Renal cortex interstitium (tissue), 15 donors: ENCODE measurements at places on chromosomes 1 and 21.

- peak; percentile 58 for DNase-seq
Measured at GRCh38 chr1:178870944-178871343, at the start of gene ANGPTL1. Gene ANGPTL1, minus strand, starts transcription at chr1:178871077. Its CDS starts 5,301 bp downstream, at chr1:178865776.

GRCh38 chr1:158019171-158019868 lies 25.9 kb downstream of the KIRREL1 start:
- peak; percentile 90 for DNase-seq

- DNase-seq: no peak
Measured at GRCh38 chr1:14895727-14896126, 257.8 kb upstream of the TMEM51 start.

- DNase-seq: no peak
Measured at GRCh38 chr21:43771199-43771675, 4.9 kb downstream of the CSTB start.

DNA sequence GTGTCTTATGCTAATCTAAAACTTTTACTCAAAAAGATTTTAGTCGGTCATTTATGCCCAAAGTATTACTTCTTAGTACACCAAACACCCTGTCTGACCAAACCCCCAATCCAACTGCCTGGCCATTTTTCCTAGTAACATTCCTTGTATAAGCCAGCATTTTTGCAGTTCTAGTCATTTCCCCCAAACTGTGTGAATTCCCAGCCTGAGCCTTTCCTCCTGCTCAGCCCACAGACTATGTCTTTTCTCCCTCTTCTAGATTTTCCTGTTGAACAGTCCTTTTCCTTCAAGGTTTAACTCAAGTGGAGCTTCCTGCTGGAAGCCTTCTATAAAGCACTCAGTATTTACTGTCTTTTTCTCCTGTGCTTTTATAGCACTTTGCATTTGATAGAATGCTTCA lies 843.8 kb downstream of the USP25 start:
- DNase-seq: no peak

DNA sequence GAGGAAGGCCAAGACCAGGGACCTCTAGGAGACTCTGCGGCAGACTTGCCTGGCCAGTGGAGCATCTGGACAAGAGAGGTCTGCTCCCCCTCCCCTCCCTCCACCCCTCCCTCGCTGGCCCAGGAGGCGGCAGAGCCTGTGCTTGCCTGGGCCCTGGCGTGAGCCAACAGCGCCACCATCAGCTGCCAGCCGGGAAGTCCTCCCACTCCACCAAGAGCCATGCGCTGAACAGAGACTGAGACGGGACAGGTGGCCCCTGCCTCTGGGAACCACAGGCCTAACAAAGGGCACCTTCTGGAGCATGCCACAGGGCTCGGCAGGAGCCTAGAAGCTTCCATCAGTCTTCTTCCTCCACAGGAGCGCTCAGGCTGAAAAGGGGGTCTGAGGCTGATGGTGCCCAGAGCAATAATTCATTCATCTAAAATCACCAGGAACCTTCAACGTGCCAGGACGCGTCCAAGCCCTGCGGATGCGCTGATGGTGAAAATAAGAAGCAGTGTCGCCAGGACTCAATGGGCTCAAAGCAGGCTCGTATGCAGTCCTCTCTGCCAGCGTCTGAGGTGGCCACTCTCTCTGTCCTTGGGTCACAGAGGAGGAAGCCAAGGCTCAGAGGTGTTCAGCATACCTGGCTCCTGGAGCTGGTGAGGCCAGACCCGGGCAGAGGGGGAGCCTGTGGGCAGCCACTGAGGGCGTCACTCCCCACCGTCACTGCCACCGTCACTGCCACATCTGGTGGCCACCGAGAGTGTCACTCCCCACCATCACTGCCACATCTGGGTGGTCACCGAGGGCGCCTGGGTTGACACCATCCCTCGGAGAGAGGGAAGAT lies 161.2 kb downstream of the NPHP4 start:
- DNase-seq: no peak

GRCh38 chr1:246875041-246876026 lies 56.4 kb downstream of the AHCTF1 start:
- DNase-seq: no peak

DNA sequence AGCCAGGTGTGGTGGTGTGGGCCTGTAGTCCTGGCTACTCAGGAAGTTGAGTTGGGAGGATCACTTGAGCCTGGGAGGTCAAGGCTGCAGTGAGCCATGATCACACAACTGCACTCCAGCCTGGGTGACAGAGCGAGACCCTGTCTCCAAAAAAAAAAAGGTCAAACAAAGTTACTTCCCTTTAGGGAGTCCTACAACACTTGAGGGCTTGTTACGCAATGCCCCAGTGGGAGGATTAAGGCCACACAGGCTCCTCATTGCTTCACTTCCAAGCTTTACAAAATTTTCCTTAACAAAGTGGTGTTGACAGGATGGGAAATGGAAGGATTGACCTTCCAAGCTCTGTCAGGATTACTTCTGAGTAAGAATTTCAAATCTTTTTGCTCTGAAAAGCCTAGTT lies 6.2 kb upstream of the EXTL1 start:
- no peak for DNase-seq

GRCh38 chr1:192133350-192133926 lies 24.8 kb upstream of the RGS18 start:
- no peak for DNase-seq

DNA sequence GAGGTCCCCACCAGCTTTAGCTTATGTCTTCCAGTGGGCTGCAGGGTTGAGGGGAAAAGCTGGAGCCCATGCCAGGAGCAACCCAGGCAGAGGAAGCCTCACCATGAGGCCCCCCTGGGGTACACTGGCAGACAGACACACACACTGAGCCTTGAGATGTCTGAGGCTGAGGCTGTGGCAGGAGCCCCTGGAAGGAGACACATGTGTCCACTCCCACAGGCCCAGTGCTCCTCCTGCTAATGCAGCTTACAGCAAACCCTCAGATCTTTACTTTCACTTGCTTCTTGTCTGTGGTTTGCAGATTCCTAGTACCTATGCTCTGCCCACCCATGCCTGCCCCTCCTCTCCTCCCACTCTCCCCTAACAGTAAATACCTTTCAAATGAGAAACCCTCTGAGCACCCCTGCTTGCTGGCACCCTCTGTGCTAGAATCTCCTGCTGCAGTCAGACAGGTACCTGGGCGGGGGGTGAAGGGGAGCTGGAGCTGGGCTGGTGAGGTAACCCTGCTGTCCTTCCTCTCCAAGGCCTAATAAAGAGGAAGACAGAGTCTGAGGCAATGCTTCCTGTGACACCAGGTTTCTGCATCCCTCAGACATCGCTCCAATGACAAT lies 63.4 kb upstream of the NEK2 start:
- no peak for DNase-seq

- no peak for DNase-seq
Measured at GRCh38 chr1:225460737-225461532, 33.1 kb upstream of the LBR start.

DNA sequence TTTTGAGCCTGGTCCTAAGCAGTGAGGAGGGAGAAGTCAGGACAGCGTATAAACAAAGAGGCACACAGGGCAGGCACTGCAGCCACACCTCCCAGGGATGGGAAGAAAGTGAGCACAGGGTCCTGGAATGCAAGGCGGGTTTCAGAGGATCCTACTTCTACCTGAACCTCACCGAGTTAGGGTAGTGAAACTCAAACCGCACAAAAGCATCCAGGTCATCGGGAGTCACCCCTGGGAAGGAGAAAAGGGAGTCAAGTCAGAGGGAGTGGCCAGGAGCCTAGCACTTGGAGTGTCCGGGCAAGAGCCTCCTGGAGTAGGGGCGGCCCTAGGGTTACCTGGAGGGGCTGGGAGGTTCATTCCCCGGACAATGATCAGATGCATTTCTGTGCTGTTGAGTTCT lies 10.6 kb downstream of the CC2D1B start:
- no peak for DNase-seq
